ENCODE measurements at places on chromosomes 6 and 20.

DNA sequence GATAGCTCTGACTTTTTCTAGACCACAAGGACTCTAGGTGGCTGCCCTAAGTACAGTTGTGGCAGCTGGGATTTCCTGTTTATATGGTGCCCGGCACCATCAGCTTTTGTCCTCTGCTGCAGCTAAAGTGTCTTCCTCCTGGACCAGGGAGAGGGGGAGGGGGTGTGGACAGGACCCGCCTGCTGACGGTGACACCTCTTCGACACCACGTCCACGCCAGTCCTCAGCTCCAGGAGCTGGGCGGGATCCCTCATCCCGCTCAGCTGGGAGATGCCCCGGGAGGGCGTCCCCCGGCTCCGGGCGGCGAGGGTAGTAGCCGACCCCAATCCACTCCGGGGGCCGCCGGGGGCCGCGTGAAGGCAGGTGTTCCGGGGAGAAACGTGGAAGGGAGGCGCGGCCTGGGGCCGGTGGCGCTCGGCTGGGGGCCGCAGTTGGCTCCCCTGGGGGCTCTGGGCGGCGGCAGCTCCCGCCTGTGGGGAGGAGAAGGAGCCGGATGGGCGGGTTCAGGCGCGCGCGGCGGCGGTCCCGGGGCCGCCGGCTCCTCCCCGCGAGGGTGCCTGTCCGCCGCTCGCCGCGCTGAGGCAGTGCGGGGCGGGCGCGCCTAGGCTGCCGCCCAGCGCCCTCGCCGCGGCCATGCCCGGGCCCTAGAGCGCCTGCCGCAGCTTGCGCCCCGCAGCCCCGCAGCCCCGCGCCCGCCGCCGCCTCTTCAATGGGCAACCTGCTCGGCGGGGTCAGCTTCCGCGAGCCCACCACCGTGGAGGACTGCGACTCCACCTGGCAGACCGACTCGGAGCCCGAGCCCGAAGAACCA, at the start of gene OGFRL1:
OGFRL1 (plus strand) TSS at position 584 of the 811 bp plus-strand sequence; CDS start at position 710, 126 bp downstream.
- peak; percentile 75 for DNase-seq

DNA sequence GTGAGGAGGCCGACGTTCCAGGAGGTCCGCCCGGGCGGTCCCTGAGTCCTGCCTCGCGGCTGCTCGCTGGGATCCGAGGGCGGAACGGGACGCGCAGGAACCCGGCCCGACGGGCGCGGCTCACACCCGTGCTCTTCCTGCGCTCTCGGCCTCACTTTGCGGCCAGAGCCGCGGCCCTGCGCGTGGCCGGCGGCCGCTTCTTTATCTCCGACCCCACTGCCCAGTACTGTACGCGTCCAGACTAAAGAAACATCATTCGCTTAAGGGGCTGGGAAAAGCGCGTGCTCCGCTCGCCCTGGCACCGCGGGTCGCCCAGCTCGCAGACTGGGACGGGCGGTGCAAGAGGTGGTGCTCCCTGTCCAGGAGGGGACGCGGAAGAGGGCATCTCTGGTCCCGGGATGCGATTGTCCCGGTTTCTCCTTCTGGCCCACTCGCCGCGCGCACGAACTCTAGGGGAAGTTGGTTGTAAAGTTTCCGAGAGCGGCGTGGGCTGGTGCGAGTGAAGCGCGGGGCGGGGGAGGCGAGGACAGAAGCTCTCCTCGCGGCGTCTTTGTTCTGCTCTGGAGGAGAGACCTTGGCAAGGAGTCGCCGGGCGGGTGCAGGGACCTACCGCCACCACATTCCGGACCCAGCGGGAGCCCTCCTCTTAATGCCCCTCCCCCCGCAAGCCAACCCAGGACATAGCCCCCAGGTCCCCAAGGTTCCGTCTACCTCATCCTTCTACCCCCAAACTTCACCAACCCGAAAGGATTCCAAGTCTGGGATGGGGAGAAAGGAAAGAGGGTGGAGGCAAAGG, 71.0 kb downstream of the SOX4 start:
- no peak for DNase-seq

DNA sequence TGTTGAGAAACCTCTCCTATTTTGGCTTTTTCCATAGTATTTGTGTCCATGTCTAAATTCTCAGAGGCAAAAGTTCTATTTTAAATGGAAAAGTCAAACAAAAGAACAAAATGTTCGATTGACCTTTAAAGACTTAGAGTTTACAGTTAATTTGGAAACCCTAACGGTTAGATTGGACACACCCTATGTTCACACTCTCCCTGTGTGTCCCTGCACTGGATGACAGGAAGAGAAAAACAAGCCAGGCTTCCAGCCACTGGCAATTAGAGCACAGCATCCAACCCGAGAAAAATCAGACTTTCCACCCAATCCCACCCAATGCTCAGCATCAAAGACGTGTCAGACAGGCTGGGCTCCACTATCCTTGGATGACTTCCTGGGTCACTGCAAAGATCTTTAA, 241.3 kb downstream of the TBXT start:
- DNase-seq, result no peak

- no peak for DNase-seq
These were observed 49.8 kb downstream of the GRIK2 start for GRCh38 chr6:101443315-101443714.

GRCh38 chr20:12715991-12716680, 292.6 kb upstream of the SPTLC3 start:
- DNase-seq, result no peak

- no peak for DNase-seq
These were observed 93.9 kb downstream of the BFSP1 start for GRCh38 chr20:17437251-17437650.

DNA sequence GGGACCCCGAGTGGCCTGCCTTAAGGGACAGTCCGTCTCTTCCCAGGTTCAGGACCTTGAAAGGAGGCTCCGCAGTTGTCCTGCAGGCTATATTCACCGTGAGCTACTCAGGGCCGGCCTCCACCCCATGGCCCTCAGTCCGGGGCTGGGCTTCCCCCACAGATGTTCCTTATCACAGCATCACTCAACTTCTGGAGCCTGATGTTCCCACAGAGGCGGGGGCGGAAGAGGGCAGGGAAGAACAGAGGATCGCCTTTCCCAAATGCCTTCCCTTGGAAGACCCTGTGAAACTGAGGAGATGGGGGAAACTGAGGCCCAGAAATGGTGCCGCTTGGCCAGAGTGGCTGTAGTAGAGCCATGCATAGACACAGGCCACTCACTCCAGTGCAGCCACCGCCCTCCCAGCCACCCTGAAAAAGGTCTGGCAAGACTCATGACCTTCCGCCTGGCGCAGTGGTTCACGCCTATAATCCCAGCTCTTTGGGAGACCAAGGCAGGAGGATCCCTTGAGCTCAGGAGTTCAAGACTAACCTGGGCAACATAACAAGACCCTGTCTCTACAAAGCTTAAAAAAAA, 4.3 kb upstream of the COX4I2 start:
- DNase-seq, result no peak

- no peak for DNase-seq
These were observed 67.0 kb downstream of the FAM50B start for GRCh38 chr6:3916211-3916610.

All from CD4-positive, alpha-beta memory T cell (primary cell).